ENCODE measurements at places on chromosomes 4 and X.

- DNase-seq = no peak
Measured at GRCh38 chr4:24315056-24315455, 269.3 kb downstream of the DHX15 start.

DNA sequence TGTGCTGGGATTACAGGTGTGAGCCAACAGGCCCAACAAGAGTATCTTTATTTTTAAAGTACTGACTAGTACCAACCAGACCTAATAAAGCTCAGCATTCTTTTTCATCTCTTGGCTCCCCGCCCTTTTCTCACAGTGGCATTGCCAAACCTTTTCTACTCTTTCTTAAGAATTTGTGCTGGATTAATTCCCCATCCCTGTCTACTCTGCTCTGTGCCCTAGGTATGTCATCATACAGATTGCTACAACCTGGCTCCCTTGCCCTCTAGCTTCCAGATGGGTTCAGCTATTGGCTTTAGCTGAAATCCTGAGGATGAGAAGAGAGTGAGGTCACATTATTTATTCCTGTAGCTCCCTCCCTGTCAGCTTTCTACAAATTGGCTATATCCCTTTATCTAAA lies 34.9 kb upstream of the CCNI start:
- no peak for DNase-seq

DNA sequence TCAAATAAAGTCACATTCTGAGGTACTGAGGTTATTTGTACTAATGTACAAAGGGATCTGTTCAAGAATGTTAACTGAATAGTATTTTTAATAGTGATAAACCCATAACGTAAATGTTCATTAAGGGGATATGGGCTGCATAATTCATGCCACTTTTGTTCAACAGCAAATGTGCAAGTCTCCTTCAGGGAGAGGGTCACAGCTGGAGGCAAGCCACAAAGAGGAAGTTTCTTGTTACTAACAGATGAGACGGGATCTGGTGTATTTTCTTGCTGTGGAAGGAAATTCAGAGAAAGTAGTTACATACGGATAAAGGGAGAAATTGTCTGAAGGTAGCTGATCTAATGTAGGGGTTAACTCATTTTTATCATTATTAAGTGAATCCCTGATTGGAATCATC lies 10.0 kb downstream of the ZFP42 start:
- DNase-seq = no peak

GRCh38 chr4:98518559-98519267 lies 139.7 kb downstream of the TSPAN5 start:
- no peak for DNase-seq

- no peak for DNase-seq
Measured at GRCh38 chrX:139112432-139112831, 400.9 kb upstream of the FGF13 start.
